ENCODE measurements at places on chromosomes 12 and 14. TPM values are rescaled to one million over a fixed set of nuclear protein-coding genes. Genes with fewer than 3 reads are reported as not detected.

AICDA gene
- 0.17 TPM for total RNA-seq

LHX5 gene
- total RNA-seq, result not detected

SLC7A8 gene
- total RNA-seq, result 1.9 TPM

CEP290 gene
- total RNA-seq, result 5.5 TPM

ULK1 gene
- total RNA-seq, result 31.7 TPM

PDZRN4 gene
- not detected for total RNA-seq

RNF212B gene
- not detected for total RNA-seq

EIF2S1 gene
- 229 TPM for total RNA-seq
